Right lobe of liver (tissue), 6 donors: ENCODE measurements at places on chromosomes 11 and 22. TPM values are rescaled to one million over a fixed set of nuclear protein-coding genes. Genes with fewer than 3 reads are reported as not detected.

Gene KCNJ4
- total RNA-seq = not detected

Gene NXPE2
- total RNA-seq = not detected

Gene TRIM51
- not detected for total RNA-seq

Gene PGA5
- not detected for total RNA-seq

GRCh38 chr11:17508306-17508705 lies 31.7 kb upstream of the ABCC8 start:
- no peak for DNase-seq

DNA sequence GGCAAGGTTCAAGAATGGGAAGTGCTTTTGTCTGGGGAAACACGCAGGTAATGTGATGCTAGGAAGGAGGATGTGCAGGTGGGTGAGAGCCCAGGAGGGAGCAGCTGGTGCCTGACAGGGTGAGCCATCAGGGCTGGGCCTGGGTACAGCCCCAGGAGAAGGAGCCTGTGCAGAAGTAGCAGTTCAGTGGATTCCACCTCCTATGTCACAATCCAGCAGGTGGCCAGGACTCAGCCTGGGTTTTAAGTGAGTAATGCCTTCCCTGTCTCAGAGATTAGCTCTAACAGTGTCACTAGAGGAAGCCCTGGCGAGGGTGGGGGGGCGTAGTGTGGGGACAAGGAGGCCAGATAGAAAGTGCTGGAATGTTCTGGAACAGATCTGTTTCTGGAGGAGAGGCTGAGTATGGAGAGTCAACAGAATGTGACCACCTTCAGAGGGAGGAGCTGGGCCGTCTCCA lies 8.1 kb downstream of the RIC8A start:
- DNase-seq = no peak

DNA sequence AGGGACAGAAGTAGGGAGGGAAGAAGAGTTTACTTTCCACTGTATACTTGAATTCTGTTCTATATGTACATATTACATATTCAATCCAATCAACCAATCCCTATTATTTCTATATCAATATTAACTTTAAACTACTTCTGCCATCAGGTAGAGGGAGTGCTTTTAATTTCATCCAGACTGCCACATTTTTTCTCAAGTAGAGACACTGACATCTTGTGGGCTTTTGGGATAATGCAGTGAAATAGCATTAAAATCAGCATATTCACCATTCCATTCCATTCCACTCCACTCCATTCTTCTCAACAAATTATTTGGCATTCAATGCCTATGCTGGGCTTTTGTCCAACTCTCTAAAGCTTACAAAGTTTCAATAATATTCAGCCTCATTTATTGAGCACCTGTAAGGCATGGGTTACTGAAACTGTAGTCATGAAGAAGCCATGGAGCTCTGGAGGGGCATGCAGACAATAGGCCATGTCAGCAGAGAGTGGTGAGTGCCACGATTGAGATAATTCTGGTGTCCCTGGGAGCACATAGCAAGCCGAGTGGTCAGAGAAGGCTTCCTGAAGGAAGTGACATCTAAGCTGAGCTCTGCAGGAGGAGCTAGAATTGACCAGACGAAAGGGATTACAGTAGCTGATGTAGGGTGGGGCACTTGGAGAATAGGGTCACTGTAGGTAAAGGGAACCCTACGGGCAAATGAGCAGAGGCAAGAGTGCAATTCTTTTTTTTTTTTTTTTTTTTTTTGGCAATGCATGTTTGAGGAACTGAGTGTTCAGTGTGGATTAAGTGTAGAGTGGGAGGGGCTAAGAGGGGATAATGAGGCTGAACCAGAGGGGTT lies 12.8 kb upstream of the CLPB start:
- DNase-seq = no peak

DNA sequence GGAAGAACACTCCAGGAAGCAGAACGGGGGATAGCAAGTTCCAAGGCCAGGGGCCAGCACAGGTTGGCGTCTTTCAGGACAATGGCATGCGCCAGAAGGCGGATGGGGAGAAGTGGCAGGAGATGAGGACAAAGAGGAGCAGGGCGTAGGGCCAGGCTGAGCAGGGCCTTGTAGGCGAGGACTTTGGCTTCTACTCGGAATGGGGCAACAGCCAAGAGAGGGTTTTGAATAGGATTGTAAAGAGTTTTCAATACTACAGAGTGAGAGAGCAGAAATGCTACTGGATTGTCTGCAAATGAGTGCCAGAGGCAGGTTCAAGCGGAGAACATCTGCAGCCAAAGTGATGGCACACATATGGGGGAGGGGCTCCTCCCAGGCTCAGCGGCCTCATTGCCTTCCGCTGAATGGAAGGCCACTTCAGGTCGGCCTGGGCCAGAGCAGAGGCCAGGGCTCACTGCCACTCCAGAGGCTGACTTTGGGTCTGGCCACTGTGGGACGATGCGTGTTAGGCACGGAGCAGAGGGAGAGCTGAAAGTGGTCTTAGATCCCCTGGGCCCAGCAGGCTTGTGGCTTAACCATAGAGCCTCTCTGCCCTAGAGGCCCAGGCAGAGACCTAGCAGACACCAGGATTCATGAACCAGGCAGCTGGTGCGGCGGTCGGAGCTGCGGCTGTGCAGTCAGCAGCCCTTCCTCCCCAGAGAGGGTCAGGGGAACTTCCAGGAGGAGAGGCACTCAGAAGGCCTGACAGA lies 118.2 kb downstream of the DSCAML1 start:
- no peak for DNase-seq

DNA sequence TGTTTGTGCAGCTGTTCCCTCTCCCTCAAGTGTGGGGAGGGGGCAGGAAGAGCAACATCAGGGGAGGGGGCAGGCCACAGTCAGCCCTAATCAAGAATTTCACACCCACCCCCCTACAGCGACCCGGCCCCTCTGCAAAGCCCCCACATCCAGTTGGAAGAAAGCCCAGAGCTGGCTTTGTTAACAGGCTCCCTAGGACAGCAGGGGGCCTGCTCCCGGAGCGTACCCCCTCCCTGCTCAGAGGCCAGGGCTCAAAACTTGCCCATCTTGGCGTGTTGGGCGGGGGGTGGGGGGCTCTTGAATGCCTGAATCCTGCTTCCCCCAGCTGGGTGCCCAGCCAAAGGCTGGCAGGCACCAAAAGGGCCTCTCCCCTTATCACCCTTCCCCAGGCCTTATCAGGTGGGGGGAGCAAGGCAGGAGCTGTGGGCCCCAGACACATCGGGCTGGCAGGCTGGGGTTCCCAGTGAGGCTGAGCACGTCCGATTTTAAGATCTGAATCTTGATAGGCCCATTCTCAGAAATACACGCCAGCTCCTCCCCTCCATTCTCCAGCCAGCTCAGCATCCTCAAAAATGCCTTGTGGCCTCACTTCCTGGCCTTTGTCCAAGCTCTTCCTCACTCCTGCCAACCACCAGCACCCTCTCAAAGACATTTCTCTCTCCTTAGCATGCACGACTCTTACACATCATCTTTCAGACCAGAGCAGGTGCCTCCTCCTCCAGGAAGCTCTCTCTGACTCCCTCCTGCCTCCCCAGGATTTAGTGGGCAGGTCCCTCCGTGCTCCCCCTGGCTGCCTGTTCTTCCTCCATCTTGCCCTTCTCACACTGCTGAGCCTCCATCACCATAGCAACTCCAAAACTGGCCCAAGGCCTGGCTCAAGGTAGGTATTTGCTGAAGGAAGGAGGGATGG lies 384.8 kb downstream of the MN1 start:
- DNase-seq = no peak

DNA sequence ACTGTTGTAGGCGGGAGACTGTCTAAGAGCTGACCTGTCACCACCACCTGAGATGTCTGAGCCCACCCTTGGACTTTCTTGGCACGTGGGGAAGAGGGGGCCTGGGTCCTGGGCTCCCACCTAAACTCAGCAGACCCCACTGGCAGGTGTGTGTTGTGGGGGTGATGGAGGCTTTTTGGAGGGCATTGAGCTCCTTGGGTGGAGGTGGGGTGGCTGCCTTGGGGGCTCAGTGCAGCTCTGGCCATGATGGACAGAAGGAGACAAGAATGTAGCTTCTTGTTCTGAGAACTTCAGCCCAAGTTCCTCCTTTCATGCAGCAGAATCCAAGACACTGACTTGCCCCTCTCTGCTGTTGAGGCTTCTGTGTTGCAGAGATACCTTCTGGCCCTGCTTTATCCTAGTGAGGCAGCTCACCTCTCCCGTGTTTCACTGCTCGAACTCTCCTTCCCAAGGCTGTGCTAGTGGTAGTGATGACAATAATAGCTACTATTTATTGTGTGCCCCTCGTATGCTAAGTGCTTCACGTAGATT lies 116.6 kb upstream of the OR4B1 start:
- DNase-seq = no peak

DNA sequence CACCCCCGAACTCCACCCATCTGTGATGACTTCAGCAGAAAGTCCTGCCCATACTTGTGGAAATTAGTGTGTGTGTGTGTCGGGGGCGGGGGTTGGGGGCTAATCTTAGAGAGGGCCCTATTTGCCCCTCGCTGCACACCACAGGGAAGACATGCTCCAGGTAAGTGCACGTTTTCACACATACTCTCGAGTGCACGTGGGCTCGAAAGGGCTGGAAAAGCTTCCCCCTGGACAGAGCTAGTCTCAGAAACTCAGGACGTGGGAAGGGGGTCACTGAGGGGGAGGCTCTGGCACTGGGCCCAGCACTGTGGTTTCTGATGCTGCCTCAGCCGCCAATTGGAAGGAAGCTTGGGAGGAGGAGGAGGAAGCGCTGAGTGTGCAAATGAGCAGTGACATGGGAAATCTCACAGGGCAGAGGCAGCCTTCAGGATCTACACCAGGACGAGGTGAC lies 40.7 kb upstream of the CD82 start:
- DNase-seq = no peak

GRCh38 chr11:32723332-32723731 lies 71.1 kb downstream of the CCDC73 start:
- DNase-seq = no peak

- no peak for DNase-seq
Observed at GRCh38 chr11:27806122-27806521, 105.9 kb upstream of the BDNF start.

DNA sequence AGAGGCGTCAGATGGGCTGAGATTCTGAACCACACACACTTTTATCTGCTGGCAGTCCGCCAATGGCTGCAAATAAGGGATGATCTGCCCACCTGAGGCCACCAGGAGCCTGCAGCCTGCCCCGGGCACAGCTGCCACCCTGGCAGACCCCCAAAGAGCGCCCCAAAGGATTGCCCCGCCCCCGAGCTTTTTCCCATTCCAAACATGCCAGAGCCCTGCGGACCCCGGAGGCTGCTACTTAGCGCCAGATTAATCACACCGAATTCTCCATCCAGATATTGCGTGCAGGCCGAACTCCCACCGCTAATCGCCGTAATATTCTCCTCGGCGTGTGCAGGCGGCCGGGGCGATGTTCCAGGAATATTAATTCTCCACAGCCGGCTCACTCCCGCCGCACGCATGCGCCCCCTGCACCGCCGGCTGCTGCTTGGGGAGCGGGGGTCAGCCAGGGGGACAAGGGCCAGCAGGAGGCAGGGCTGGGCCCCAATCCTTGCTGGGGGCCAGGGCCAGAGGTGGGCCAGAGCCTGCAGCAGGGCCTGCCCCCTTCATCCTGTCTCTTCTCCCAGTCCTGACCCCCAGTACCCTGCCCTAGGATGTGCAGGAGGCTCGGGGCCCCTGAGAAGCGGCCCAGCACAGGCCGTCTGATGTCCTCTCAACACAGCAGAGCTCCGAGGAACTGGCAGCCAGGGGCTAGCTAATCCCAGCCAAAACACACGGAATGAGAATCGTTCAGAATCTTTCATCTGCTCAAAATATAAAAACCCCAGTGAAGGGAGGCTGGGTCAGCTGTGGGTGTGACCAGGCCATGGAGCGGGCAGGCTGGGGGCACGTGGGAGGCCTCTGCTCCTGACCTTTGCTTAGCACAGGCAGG lies 19.5 kb upstream of the TCF20 start:
- DNase-seq = no peak

- no peak for DNase-seq
Observed at GRCh38 chr22:48352086-48352911, 1475.4 kb downstream of the BRD1 start.

DNA sequence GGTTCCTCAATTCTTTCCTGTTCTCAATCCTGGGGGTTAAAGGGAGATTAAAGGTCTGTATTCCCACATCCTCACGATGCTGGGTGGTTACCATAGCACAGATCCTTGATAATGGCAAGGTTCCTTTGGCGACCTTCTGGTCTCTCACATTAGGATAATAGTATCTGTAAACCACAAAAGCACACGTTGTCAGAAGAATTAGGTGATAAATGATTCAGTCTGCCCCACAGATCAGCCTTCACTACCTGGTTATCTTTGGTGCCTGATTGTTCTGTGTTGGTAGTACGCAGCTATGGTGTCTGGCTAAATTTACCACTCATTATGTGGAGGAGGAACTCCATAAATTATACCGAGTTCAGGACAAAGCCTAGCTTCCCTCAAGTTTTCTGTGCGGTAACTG lies 78.4 kb downstream of the C2CD3 start:
- no peak for DNase-seq

DNA sequence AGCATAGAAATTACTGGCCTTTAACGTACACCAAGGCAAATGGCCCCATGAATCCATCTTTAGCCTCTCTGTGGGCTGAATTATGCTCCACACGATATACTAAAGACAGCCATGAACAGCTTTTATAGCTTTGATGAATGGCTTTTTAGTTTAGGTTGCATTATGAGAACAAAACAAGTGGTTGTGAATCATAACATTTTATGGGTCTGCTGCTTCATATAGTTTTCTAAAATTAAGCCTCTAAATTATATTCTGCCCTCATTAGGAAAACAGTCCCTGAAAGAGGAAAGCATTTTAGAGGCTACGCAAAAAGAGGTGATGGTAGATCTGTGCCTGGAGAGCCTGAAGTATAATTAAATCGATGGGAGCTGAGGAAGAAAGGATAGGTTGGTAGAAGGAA lies 221.3 kb downstream of the CADM1 start:
- no peak for DNase-seq
